Effector CD8-positive, alpha-beta T cell (primary cell): ENCODE measurements at places on chromosomes 13 and 19.
A peak's percentile ranks its signal among the peaks of the same experiment; 100 is the strongest.

- DNase-seq = no peak
These were observed 2.6 kb upstream of the SLC15A1 start for GRCh38 chr13:98755116-98755515.

DNA sequence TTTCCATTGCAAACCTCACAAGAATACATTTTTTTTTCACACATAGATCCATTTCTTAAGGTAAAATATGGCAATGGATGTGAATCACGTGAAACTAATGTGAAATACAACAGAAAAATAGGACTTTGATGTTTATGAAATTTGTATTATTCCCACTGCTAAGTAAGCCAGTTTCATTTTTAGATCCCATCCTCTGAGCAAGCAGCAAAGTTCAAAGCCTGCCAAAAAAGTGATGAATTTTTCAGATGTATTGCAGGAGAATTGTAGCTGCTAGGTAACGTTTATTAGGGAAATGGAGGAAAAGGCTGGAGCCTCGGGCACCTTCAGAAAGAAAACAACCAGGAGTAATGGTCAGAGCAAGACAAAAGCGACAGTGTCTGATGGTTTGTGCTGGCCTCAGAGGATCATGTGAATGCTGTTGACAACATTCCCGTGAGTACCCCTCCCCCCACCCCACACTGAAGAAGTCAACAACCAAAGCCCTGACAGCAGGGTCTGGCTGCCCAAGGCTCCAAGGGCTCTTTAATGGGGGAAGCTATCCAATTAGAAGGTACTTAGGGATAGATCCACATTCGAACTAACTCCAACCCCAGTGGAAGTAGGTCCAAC lies 95.5 kb downstream of the OXGR1 start:
- no peak for DNase-seq

DNA sequence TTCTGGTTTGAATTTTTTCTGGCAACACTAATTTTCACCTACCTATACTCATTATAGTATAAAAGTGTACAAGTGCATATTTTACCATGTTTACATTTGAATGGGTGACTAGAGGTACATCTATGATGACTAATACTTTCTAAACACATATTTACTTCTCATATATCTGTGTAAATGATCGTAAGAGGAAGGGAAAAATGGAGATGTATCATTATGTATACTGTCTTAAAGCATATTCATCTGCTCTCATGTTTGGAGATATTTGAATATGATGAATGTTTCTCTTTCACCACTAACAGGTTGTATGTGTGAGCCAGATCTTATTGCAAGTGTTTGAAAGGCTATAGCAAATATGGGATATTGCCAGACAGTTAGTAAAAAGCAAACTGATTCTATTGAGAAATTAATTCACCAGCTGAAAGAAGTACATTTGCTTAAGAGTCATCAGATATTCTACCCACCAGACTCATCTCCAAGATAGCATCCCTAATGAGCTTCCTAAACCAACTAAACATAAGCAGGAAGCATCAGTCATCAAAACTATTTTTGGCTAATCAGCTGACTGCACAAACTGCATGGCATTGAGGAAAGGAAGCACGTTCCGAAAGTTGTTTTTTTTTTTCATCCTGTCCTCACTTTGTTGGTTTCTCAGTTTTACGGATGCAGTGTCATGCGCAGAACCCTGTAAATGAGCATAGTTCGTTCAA lies 738.2 kb downstream of the GPC5 start:
- DNase-seq = no peak

GRCh38 chr13:75963302-75963701 lies 327.2 kb downstream of the LMO7 start:
- no peak for DNase-seq

- no peak for DNase-seq
These were observed 9.4 kb upstream of the NUP62 start for GRCh38 chr19:49938662-49939061.

- DNase-seq = no peak
These were observed 789.1 kb downstream of the GPC5 start for GRCh38 chr13:92187378-92187989.

DNA sequence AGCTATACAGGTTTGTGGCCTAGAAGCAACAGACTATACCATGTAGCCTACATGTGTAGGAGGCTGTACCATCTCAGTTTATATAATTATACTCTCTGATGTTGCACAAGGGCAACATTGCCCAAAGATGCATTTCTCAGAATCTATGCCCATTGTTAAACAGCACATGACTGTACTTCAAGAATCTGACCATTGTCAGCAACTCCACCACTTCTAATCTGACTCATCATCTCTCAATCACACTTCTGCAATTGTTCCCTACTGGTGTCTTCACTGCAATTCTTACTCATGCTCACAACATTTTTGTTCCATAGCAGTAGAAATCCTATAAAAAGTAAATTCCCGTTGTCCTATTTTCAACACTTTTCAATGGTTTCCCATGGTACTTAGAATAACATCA lies 63.9 kb upstream of the ATXN8OS start:
- no peak for DNase-seq

- no peak for DNase-seq
These were observed 39.1 kb upstream of the EEF1AKMT1 start for GRCh38 chr13:20812890-20813289.

- peak; percentile 54 for DNase-seq
These were observed 33.1 kb downstream of the CEBPG start for GRCh38 chr19:33406521-33407139.

GRCh38 chr13:104011505-104012241 lies 945.5 kb upstream of the SLC10A2 start:
- DNase-seq = no peak

- DNase-seq = no peak
These were observed 970.5 kb downstream of the UQCRFS1 start for GRCh38 chr19:28242317-28242927.

GRCh38 chr19:57075125-57075524 lies 44.7 kb upstream of the USP29 start:
- DNase-seq = no peak

GRCh38 chr19:43644181-43644580 lies 4.5 kb upstream of the CADM4 start:
- DNase-seq = no peak
